Hematopoietic multipotent progenitor cell (in vitro differentiated cells): ENCODE measurements at places on chromosomes 2 and 18.

GRCh38 chr2:184452907-184453306, 145.4 kb upstream of the ZNF804A start:
- no peak for DNase-seq

GRCh38 chr2:171320208-171320621, 113.6 kb downstream of the METTL8 start:
- no peak for DNase-seq

- DNase-seq, result no peak
Observed at GRCh38 chr2:185268651-185269050, 470.0 kb upstream of the FSIP2 start.

DNA sequence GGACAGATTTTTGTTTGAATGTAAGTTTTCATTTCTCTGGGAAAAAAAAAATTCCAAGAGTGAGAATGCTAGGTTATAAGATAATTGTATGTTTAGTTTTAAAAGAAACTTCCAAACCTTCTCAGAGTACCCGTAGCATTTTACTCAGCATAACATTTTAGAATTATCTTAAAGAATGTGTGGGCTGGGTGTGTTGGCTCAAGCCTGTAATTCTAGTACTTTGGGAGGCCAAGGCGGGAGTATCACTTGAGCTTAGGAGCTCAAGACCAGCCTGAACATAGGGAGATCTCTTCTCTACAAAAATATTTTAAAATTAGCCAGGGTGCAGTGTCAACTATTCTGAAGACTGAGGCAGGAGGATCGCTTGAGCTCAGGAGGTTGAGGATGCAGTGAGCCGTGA, 57.4 kb upstream of the RMP24 start:
- no peak for DNase-seq

GRCh38 chr18:2920546-2921343, 73.9 kb downstream of the EMILIN2 start:
- DNase-seq, result no peak

- no peak for DNase-seq
Observed at GRCh38 chr2:163719331-163719730, 16.5 kb downstream of the FIGN start.

DNA sequence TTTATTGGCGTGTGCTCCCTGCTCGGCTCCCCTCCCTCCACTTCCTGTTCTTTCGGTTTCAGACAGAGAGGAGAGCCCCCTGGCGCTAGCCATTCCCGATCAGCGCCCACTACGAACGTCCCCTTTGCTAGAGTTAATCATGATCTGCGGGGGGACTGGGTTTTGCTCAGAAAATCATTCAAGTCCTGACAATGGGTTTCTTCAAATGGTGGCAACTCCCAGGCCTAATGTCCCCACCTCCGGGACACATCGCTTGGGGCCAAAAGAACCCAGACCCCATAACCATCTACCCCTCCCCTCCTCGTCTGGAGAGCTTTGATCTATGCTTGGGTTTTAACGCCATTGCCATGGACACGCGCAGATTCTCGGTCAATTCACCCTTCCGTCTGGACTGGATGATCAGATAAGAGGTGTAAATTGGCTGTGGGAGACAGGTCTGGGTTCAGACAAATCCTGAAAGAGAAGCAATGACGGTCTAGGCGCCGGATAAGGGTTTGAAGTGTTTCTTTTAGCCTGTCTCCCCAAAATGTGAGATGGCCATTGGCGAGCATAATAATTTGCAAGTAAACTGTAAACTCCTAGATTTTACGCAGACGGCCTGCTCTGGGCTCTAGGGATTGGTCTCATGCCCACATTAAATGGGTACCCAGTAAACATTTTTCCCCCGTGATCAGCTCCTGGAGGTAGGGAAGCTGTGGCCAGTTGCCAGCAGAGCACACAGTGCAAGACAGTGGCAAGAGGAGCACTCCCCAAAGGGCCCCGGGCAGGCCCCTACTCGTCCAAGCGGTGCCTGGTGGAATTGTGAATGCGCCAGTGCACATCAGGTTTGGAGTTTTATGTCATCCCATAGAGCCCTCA, 4.7 kb downstream of the NRP2 start:
- no peak for DNase-seq

GRCh38 chr2:240295256-240296103, 140.0 kb upstream of the GPC1 start:
- DNase-seq, result no peak
